ENCODE measurements at places on chromosomes 1 and 21.
A peak's percentile ranks its signal among the peaks of the same experiment; 100 is the strongest.

GRCh38 chr1:190479050-190479397 is 1.4 kb upstream of the BRINP3 start:
- DNase-seq, result no peak

GRCh38 chr1:222404710-222405109 is 143.2 kb downstream of the HHIPL2 start:
- DNase-seq, result no peak

- DNase-seq, result no peak
These were observed 681.5 kb downstream of the MATN1 start for GRCh38 chr1:30041741-30042437.

DNA sequence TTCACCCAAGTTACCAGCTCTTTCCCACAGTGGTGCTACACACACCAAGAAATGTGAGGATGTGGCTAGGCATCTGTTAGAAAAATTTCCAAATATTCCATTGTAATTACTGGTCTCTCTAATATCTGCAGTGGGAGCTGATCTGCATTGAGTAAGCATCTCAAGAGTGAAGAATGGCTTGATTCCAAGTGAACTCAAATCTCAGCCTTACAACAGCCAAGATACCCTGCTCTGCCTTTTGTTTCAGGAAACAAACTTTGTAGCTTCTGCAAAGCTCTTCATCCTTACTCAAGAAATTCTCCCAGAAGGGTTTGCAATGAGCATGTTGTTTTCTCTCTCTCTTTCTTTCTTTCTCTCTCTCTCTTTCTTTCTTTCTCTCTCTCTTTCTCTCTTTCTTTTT is 181.1 kb downstream of the FCRL5 start:
- DNase-seq, result no peak

- no peak for DNase-seq
These were observed 72.5 kb downstream of the RPS6KC1 start for GRCh38 chr1:213123536-213123935.

- DNase-seq, result peak; percentile 67
These were observed 1.3 kb downstream of the CDC42BPA start for GRCh38 chr1:227317011-227317451.

DNA sequence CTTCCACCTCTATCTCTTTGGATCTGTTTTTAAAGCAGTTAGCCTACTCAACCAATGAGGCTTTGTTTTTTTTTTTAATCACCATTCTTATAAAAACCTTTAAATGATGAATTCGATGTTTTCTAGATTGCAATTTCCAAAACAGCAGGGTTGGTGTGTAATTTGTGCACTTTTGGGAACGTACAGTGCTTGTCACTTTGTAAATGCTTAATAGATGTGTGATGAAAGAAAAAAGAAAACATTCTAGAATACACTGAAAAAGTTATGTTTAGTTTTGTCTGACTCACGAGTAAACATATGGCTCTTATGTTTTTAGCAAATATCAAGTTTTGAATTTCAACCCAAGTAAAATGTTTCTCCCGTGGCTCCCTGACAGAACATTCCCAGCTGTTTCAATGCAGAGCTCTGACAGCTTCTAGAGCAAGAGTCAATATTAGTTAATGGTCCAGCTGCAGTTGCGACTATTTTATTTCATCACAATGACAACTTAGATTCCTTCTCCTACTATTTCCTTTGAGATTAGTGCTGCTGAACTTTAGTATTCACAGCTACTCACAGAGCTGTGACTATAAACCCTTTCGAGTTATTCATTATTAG is 362.5 kb upstream of the ADAMTS5 start:
- no peak for DNase-seq

DNA sequence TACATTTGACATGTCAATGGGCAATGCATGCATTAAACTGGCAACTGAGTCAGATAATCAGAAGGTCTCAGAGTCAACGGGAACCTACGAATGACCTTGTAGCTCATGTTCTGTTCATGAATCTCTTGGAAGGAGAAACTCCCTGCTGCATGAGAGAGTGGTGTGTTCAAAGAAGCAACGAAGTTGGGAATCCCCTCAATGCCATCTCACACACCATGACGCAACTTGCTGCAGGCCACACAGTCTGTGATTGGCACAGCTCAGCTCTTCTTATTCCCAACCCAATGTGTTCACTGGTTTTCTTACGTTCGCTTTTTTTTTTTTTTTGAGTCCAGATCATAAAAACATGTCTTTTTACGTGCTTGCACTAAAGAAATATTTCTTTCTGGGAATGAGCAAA is 53.5 kb upstream of the PRDM2 start:
- no peak for DNase-seq

GRCh38 chr21:16570171-16570570 is 840.4 kb downstream of the USP25 start:
- no peak for DNase-seq

- DNase-seq, result no peak
These were observed 1.6 kb downstream of the ELOVL1 start for GRCh38 chr1:43366179-43366578.

GRCh38 chr1:145985502-145986439 is 10.6 kb downstream of the TXNIP start:
- DNase-seq, result no peak
